Choroid plexus epithelial cell (primary cell): ENCODE measurements at places on chromosomes 16 and 17.

DNA sequence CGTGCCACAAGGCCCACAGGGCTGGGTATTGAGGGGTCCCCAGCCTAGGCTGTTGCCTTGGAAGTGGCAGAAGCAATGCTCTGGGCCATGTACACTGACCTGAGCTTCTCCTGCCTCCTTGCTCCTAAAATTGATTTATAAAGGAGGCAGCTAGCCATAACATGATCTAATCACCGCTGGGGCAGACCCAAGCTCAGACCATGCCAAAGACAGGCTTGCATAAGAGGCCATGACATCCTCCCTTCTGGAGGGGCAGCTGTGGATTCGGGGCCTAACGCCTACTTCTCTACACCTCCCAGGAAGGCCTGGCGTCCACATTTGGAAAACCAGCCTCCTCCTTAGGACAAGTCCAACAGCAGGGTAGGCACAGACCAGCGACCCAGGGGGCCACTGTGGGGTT, 12.3 kb downstream of the HSD11B2 start:
- no peak for DNase-seq

GRCh38 chr17:47220531-47220999, 11.4 kb downstream of the MYL4 start:
- DNase-seq: no peak

- no peak for DNase-seq
Observed at GRCh38 chr17:29368926-29369325, 21.2 kb upstream of the TAOK1 start.

DNA sequence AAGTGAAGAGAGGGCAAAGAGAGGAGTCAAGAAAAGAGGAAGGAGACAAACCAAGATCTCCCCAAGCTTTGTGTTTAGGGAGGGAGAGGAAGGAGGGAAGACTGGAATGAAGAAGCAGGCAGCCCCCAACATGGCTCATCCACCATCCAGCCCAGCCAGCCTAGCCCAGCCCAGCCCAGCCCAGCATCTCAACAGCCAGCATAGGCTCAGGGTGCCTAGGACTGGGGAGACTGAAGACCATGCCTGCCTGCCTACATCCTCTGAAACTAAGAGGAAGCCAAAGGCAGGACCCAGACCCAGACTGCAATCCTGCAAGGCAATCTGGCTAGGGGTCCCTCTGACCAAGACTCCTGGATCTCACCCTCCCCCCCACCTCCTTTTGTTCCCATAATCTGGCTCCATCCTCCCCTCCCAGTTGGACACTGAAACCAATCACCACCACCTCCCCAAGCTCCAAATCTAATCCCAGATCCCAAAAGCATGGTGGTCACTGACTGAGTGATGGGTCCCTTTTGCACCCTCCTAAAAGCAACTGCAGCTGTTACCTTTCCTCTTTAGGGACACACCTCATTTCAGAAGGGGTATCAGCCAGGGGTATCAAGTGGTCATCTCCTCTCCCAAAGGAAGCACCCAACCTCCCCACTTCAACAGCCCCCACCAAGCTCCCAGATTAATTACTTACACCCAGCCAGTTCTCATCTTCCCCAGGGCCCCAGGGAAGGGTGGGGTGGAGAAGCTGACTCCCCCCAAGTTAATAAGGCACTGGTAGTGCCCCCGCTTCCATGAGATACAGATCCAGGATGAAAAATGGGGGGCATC, 1.2 kb downstream of the HDAC5 start:
- DNase-seq: no peak

GRCh38 chr17:63933598-63933997, 1.5 kb upstream of the CD79B start:
- DNase-seq: no peak

DNA sequence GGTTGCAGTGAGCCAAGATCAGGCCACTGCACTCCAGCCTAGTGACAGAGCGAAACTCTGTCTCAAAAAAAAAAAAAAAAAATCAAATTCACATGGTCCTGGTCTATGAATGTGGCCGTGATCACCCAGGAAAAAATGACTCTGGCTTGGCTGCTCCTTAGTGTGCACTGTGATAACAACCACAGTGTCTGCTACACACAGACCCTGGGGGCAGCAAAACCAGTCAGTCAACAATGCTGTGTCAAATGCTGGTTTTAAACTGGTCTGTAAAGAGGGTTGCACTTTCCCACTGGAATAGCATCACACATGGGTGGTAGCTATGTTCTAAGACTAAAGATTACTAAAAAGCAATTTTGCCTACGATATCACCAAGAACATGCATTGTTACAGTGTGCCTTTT, 71.0 kb downstream of the ARHGAP17 start:
- DNase-seq: no peak

DNA sequence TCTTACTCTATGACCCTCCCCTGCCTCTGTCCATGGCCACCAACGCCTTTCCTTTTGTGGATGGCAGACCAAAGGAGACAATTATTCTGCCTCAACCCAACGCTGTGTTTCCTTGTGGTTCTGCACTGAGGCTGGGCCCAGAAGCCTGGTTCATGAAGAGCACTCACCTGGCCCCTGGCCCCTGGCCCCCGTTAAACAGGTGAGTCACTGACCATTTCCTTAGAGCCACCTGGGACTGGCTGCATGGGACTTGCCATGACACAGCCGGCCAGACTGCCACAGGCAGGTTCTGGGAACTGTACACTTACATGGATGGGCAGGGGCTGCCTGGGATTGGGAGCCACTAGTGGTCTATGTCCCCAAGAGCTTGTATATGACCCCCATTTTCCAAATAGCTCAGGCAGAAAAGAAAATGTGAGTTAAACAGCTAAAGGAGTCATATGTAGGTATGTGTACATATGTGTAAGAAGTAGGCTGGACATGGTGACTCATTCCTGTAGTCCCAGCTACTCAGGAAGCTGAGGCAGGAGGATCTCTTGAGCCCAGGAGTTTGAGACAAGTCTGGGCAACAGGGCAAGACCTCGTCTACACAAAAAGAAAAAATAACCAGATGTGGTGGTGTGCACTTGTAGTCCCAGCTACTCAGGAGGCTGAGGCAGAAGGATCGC, 181.9 kb upstream of the CACNG5 start:
- DNase-seq: peak; percentile 51

GRCh38 chr16:49902908-49903307, 47.0 kb upstream of the ZNF423 start:
- DNase-seq: no peak

GRCh38 chr17:44536090-44536953, 21.0 kb upstream of the FZD2 start:
- DNase-seq: peak; percentile 59

DNA sequence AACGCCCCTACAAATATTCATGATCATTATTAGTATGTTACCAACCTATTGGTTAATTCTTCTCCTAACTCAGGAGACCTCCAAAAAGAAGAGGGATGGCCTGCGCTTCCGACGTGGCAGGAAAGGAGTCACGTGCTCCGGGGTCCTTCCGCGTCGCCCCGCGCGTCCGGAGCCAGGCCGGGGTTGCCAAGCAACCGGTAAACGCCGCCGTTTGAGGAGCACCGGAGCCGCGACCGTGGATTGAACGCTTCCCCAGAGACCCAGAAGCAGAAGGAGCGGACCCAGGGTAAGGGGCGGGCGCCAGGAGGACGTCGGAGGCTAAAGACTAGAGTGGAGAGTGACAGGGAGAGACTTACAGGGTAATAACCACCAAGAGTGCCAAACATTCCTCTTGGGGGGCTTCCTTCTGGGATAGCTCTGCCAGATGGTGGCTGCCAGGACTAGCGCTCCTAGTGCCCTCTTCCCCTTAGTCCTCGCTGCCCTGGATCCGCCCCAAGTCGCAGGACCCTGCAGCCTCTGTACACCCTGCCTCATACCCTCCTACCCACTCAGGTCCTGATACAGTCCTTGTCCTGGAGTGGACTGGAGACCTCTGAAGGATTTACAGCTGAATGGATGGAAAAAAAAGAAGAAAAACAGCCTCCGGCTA, at the start of gene DNAI2:
TSS of gene DNAI2 (plus strand) at position 175 of the 649 bp plus-strand sequence. CDS start 7,584 bp downstream, outside the sequence.
- no peak for DNase-seq

DNA sequence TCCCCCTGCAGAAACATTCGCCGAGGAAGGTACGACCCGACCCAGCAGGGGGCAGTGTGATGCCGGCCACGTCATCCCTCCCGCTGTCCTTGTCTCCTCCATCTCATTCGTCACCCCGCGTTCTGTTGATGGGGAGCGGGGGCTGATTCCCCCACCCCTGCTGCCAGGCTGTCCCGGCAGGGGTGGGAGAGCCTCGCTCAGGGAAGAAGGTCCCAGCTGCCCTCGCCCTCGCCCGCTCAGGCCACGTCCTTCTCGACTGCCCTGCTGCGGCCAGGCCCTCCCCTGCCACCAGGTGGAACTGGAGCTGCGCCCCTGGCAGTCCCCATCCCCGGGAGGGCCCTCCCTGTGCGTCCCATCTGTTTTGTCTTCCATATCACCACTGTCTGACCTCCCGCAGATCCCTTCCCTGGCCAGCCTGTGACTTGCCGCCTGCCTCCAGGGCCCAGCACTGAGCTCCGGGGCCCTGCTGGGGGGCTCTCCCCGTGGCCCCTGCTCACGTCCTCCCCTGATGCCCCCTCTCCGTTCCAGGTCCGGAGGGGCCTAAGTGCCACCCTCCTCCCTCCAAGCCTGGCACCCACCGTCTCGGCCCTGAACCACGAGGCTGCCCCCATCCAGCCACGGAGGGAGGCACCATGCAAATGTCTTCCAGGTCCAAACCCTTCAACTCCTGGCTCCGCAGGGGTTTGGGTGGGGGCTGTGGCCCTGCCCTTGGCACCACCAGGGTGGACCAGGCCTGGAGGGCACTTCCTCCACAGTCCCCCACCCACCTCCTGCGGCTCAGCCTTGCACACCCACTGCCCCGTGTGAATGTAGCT, 20.6 kb downstream of the ADAM11 start:
- DNase-seq: peak; percentile 75

DNA sequence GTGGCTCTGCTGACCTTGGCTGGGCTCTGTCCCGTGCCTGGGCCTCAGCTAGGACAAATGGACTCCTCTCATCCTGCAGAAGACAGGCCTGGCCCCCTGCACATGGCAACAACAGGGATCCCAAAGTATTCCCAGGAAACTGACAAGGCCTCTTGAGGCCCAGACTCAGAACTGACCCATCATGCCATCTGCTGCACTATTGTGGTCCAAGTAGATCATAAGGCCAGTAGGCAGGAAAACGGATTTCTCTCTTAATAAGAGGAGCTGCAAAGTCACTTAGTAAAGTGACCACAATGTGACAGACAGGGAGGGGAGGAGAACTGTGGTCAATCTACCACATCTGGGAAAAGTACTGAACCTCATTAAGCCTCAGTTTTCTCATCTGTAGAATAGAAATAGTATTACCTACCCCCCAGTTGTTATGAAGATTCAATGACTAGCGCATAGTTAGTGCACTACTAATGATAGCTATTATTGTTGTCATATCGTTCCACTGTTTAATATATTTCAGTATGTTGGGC, 62.1 kb upstream of the TNRC6A start:
- DNase-seq: no peak

- DNase-seq: peak; percentile 65
Observed at GRCh38 chr17:57142925-57143324, 57.9 kb downstream of the AKAP1 start.

DNA sequence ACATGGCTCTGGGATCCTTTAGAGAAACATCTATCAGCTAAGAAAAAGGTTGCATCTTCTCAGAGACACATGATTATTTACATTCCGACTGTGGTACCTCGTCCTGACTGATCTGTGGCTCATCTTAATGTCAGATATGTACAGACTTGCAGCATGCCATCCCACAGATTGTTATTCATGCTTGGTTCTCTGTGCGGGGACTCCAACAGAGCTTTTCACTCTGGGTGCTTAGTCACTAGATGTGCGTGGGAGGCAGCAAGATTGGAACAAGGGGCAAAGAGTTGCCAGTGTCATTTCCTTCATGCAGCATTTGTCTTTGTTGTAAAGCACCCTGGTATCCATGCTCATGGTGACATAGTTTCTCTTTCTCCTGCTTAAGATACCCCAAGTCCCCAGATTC, 179.1 kb upstream of the CACNG5 start:
- peak; percentile 55 for DNase-seq

DNA sequence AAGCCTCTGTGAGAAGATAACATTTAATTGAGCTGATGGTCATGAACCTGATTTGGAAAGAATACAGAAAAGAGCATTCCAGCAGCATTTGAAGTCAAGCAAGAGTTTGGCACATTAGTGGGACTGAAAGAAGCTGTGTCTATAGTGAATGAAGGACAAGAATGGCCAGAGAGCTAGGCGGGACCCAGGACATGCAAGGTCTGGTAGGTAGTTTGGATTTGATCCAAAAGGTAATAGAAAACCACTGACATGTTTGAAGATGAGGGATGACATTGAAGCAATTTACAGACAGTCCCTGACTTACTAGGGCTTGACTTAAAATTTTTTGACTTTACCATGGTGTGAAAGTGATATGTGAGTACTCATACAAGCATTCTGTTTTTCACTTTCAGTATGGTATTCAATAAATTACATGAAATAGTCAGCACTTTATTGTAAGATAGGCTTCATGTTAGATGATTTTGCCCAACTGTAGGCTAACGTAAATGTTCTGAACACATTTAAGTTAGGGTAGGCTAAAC, 7.6 kb downstream of the CYB5B start:
- no peak for DNase-seq

DNA sequence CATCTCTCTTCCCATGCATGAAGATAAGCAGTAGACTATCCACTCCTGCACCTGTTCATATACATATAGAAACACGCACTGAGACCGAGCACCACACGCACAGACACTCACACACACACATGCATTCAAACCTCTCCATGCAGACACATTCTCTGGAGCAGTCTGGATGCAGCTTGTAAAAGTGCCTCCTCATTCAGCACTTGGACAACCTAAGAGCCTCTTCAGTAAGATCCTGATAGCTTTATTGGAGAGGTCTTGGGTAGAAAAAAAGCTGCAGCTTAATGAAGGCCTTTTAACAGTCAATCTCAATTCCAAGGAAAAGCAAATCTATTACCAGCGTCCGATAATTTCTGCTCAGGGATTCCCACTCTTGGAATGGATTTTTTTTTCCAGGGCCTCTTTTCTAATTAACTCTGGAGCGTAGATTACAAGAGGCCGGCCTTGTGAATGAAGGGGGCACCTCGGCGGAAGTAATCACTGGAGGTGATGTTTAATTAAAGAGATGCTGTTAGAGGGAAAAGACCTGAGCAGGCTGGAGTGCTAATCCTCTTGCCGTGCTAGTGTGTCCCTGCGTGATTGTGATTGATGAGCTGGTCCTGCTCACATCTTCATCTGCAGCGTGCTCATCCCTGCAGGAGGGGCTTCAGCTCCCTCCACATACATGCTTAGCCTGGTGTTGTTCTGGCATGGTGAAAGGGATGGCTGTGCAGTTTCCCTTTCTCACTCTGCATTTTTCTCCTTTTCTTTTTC, 155.1 kb downstream of the RBFOX1 start:
- DNase-seq: no peak

GRCh38 chr17:78130090-78130436, 508 bp upstream of the TMC8 start:
- DNase-seq: no peak

- DNase-seq: peak; percentile 64
Observed at GRCh38 chr17:48100591-48101011, 677 bp downstream of the CBX1 start.

DNA sequence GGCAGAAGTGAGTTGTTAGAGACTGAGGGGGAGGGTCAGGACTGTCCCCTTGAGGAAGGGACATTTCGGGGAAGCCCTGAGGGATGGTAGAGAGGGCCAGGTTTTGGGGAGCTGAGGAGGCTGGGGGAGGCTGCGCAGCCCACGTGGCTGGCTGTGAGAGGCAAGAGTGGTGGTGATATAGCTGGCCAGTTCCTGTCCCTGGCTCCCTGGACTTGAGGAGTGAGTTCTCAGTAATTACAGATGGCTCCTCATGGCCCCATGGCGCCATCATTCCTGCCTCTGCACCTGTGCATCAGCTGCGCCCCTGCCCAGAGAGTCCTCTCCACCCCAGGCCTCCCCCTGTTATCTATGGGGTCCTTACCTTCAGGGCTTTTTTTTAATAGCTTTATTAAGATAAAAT, 30.3 kb downstream of the MPRIP start:
- DNase-seq: no peak
